Stromal cell of bone marrow (primary cell): ENCODE measurements at places on chromosomes 1 and 21.

DNA sequence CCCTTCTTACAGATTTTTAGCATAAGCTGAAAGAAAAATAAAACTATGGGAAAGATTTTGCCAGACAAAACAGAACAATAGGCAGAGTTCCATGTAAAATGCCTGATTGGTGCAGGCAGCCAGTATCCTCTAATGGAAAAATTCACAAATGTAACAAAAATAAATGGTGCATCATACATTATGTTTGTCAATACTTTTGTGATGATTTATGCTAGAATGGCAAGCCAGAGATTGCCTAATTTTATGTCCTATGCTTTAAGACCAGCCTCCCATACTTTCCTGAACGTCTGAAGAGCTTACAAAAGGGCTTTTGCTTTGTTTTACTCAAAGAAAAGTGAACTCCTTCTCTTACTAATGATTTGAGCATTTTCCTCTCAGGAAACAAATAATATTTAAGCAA, 81.5 kb upstream of the KCNJ15 start:
- peak; percentile 77 for DNase-seq

DNA sequence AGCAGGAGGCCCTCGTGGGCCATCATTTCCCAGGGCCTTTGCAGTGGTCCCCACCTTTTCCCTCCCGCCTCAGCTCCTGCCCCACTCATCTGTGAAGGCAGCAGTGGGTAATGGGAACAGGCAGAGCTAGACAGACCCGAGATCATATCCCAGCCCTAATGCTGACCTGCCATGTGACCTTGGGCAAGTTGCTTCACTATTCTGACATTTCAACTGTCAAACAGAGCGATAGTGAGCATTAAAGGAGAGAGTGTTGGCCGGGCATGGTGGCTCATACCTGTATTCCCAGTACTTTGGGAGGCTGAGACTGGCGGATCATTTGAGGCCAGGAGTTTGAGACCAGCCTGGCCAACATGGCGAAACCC, 51.7 kb downstream of the RPS6KA1 start:
- no peak for DNase-seq

GRCh38 chr1:6171548-6172124, 8.5 kb downstream of the CHD5 start:
- DNase-seq, result no peak

GRCh38 chr1:10796029-10796944, at the start of gene CASZ1:
CASZ1 (minus strand) TSS chr1:10796646; CDS start chr1:10693889, 102,757 bp downstream.
- peak; percentile 72 for DNase-seq

- DNase-seq, result no peak
Observed at GRCh38 chr1:224582041-224582440, 34.1 kb upstream of the CNIH3 start.
